ENCODE measurements at places on chromosomes 4 and X. TPM values are rescaled to one million over a fixed set of nuclear protein-coding genes. Genes with fewer than 3 reads are reported as not detected.

GRCh38 chr4:152936446-152937335, 568 bp downstream of the FHDC1 start:
- H3K27ac ChIP-seq: no peak overlapping the region
- no peaks in the 10 kb centered on the region for H3K4me1 ChIP-seq
- H3K36me3 ChIP-seq: no peaks in the 10 kb centered on the region
- DNase-seq: peak; percentile 56
- H3K27me3 ChIP-seq: no peaks in the 10 kb centered on the region
- H3K4me3 ChIP-seq: peak overlapping the region; percentile 98

DNA sequence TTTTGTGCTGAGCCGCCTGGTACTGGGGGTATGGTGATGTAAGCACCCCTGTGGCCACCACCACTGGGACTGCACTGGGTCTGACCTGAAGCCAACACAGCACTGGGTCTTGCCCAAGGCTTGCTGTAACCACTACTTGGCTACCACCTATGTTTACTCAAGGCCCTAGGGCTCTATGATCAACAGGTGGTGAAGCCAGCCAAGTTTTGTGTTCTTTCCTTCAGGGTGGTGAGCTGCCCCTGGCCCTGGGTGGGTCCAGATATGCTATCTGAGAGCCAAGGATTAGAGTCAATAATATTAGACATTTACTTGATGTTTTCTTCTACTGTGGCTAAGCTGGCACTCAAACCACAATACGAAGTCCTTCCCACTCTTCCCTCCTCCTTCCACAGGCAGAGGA, 55.1 kb upstream of the PAGE4 start:
- no peak overlapping the region for H3K27ac ChIP-seq
- H3K27me3 ChIP-seq: no peaks in the 10 kb centered on the region
- H3K36me3 ChIP-seq: no peaks in the 10 kb centered on the region
- H3K4me3 ChIP-seq: no peak overlapping the region
- H3K4me1 ChIP-seq: no peaks in the 10 kb centered on the region

DNA sequence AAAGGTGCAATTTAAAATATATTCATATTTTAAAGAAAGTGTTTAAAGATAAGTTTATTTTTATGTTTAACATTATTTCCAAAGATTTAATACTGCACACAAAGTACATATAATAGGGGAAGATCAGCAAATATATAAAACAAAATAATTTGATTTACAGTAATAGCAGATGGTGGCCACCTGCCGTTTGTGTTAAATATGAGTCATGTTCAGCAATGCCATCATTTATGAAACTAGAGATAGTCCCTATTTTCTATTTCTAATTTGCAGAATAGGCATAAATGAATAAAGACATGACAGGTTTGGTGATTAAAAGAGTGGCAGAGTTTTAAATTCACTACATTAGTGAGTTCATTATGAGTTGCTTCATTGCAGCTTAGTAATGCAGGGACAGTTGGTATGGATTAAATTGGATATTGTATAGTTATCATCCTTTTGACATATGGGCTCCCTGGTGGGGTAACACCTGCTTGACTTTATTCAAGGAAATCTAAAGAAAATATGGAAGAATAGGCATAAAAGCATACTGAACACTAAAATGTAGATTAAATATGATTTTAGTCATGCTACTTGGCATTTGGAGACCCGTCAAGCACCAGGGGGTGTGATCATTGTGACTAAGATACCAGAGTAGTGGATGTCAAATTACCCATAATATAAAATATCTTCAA, 78.8 kb upstream of the BANK1 start:
- no peaks in the 10 kb centered on the region for H3K27me3 ChIP-seq
- DNase-seq: no peak
- no peak overlapping the region for H3K4me3 ChIP-seq
- H3K27ac ChIP-seq: no peak overlapping the region
- H3K36me3 ChIP-seq: no peaks in the 10 kb centered on the region

Gene CSAG2
- not detected for total RNA-seq

Gene IBSP
- total RNA-seq: 2.6 TPM

GRCh38 chr4:162347156-162347841, 183.5 kb upstream of the FSTL5 start:
- H3K27me3 ChIP-seq: no peaks in the 10 kb centered on the region
- H3K4me1 ChIP-seq: no peaks in the 10 kb centered on the region

Gene UGT8
- 0.78 TPM for total RNA-seq

- no peak overlapping the region for H3K4me3 ChIP-seq
- H3K36me3 ChIP-seq: no peaks in the 10 kb centered on the region
- peaks cover 2% of the 10 kb centered on the region for H3K4me1 ChIP-seq
- H3K27me3 ChIP-seq: no peaks in the 10 kb centered on the region
- H3K27ac ChIP-seq: no peak overlapping the region
These were observed 133.0 kb upstream of the C1QTNF7 start for GRCh38 chr4:15294832-15295231.

- H3K27ac ChIP-seq: no peak overlapping the region
- DNase-seq: no peak
- no peaks in the 10 kb centered on the region for H3K4me1 ChIP-seq
- H3K36me3 ChIP-seq: no peaks in the 10 kb centered on the region
- no peak overlapping the region for H3K4me3 ChIP-seq
These were observed 380.4 kb downstream of the GPM6A start for GRCh38 chr4:175431694-175432093.

Gene TMEM150C
- 6.5 TPM for total RNA-seq

- no peak overlapping the region for H3K27ac ChIP-seq
- DNase-seq: no peak
- no peak overlapping the region for H3K4me3 ChIP-seq
- H3K4me1 ChIP-seq: no peaks in the 10 kb centered on the region
These were observed 5.9 kb upstream of the EIF1AX start for GRCh38 chrX:20147561-20147960.

GRCh38 chr4:125677665-125678307, 363.0 kb downstream of the FAT4 start:
- H3K27ac ChIP-seq: no peak overlapping the region
- H3K4me1 ChIP-seq: no peaks in the 10 kb centered on the region
- no peak overlapping the region for H3K4me3 ChIP-seq
- no peaks in the 10 kb centered on the region for H3K27me3 ChIP-seq
- DNase-seq: no peak

GRCh38 chr4:1771555-1772305, 21.4 kb upstream of the FGFR3 start:
- no peak for DNase-seq
- H3K27ac ChIP-seq: no peak overlapping the region
- H3K27me3 ChIP-seq: no peaks in the 10 kb centered on the region
- H3K4me1 ChIP-seq: no peaks in the 10 kb centered on the region
- no peak overlapping the region for H3K4me3 ChIP-seq

DNA sequence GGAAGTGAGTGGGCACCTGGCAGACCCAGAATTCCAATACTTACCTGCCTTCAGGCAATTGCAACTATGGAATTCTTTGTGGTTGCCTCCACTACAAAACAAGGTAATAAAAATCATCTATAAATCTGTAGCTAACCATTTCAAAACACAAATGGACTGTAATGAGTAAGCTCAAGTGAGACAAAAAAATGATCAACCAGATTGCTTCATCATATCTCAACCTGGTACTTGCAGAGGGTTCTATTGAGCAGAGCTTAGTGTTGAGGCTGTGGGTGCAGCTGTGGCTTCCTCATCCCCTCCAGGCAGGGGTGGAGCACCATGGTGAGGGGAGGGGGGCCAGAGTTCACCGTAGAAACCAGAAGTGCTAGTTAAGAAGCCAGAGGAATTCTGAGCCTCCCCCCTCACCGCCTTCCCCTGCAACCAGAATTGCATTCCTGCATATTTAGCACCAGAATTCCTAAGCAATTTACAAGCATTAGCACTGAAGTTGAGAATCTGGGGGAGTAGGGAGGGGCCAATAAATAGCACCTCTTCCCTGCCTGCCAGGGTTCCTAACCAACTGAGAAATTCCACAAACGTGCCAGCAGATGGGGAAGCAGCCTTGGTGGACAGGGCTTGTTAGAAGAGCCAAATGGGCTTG, 11.5 kb downstream of the CTAG1A start:
- no peak overlapping the region for H3K4me3 ChIP-seq
- DNase-seq: no peak
- H3K4me1 ChIP-seq: no peaks in the 10 kb centered on the region
- no peaks in the 10 kb centered on the region for H3K36me3 ChIP-seq
- H3K27ac ChIP-seq: no peak overlapping the region

Gene TCEAL7
- total RNA-seq: 8.4 TPM

GRCh38 chr4:85555206-85555605, 80.3 kb downstream of the ARHGAP24 start:
- H3K27ac ChIP-seq: no peak overlapping the region
- H3K27me3 ChIP-seq: no peaks in the 10 kb centered on the region
- H3K4me1 ChIP-seq: no peaks in the 10 kb centered on the region
- no peak overlapping the region for H3K4me3 ChIP-seq

DNA sequence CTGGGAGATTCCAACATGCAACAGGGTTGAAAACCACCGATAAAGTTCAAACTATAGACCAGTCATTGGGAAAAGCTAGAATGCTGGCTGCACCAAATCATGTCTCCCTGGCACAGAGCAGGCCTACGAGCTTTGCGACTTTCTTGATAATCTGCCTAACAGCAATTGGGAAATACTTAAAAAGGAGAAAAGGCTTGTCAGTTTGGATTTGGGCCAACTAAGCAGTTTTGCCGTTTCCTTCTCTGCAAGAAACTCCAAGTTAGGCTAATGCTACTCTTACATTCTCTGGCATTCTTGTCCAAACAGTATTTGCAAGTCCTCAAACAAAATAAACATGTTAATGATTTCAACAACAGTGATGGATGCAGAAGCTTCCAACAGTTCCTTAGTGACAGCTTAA, 87.9 kb downstream of the PDK3 start:
- no peaks in the 10 kb centered on the region for H3K36me3 ChIP-seq
- H3K27me3 ChIP-seq: no peaks in the 10 kb centered on the region
- H3K4me3 ChIP-seq: no peak overlapping the region
- no peaks in the 10 kb centered on the region for H3K4me1 ChIP-seq
- no peak overlapping the region for H3K27ac ChIP-seq

DNA sequence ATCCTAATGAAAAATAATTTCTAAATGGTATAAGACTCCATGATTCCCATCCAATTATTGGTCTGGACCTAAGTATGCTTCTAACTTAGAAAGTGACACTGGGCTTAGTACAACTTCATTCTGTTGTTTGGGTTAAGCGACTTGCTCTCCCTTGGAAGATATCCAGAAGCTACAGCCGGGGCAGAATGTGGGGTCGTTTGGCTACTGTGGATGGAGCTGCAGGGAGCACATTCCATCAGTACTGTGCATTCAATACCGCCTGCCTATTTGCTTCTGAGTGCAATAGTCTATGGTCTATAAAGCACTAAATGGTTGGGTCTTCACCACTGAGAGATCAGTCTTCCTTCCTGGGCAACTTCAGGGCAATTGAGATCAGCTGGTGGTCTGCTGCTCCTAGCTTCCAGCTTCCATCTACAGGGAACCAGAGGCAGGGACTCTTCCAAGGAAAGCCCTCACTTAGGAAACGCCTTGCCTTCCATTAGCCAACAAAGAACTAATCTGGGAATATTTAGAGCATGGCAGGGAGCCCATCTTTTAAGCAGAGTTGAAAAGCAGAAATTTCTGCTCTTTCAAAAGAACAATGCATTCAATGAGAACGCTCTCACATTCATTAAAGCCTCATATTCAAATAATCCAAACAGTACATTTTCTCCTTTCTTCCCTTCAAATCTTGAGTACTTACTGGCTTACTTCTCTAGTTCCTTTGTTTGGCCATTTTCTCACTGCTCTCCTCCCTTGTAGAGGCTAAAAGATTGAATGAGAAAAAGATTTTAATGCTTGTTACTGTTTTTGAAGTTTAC, 1049.9 kb upstream of the TENM3 start:
- no peaks in the 10 kb centered on the region for H3K4me1 ChIP-seq
- H3K27ac ChIP-seq: no peak overlapping the region
- no peak for DNase-seq
- no peak overlapping the region for H3K4me3 ChIP-seq
- no peaks in the 10 kb centered on the region for H3K27me3 ChIP-seq
- no peaks in the 10 kb centered on the region for H3K36me3 ChIP-seq

DNA sequence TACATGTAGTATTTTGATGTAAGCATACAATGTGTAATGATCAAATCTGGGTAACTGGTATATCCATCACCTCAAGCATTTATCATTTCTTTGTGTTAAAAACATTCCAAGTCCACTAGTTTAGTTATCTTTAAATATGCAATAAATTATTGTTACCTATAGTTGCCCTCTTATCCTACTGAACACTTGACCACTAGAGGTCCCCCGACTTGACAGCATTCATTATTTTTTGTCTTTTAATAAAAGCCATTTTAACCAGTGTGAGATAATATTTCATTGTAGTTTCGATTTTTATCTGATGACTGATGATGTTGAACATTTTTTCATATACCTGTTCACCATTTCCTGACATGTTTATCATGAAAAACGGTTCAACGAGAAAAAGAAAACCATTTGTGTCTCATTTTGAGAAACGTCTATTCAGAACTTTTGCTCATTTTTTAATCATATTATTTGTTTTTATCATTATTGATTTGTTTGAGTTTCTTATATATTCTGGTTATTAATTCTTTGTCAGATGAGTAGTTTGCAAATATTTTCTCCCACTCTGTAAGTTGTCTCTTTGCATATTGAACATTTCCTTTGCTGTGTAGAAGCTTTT, 199.0 kb upstream of the CXXC4 start:
- H3K36me3 ChIP-seq: no peaks in the 10 kb centered on the region
- H3K27ac ChIP-seq: no peak overlapping the region
- H3K4me1 ChIP-seq: no peaks in the 10 kb centered on the region
- H3K4me3 ChIP-seq: no peak overlapping the region

Gene WAS
- total RNA-seq: 12.4 TPM
